ENCODE measurements at places on chromosomes 12 and 14. TPM values are rescaled to one million over a fixed set of nuclear protein-coding genes. Genes with fewer than 3 reads are reported as not detected.

PAX9 gene
- 2.7 TPM for total RNA-seq

KRT6A gene
- total RNA-seq, result 0.52 TPM

SIRT4 gene
- total RNA-seq, result 1.6 TPM

IL22 gene
- not detected for total RNA-seq

BATF gene
- total RNA-seq, result not detected

ACVR1B gene
- 16.6 TPM for total RNA-seq
